Endodermal cell (in vitro differentiated cells): ENCODE measurements at places on chromosomes 3 and 15.

DNA sequence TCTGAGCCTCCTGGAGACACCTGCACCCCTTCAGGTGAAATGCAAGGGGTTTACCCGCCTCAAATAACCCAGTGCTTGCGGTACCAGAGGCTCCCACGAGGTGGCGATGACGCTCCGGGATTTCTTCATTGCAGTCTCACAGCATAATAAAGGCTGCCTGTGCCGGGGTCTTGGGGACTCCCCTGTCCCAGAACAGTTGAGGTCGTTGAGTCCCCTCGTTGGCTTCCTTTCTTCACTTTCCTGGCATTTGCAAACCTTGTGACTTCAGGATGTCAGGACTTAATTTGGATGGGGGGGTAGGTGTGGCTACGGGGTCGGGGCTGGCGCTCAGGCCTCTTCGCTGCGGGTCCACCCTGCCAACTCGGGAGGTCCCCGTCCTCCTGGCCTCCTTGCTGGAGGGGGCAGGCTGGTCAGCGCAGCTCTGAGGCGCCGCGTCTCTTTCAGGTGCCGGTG, 1.3 kb downstream of the GNAT1 start:
- DNase-seq = peak; percentile 97

DNA sequence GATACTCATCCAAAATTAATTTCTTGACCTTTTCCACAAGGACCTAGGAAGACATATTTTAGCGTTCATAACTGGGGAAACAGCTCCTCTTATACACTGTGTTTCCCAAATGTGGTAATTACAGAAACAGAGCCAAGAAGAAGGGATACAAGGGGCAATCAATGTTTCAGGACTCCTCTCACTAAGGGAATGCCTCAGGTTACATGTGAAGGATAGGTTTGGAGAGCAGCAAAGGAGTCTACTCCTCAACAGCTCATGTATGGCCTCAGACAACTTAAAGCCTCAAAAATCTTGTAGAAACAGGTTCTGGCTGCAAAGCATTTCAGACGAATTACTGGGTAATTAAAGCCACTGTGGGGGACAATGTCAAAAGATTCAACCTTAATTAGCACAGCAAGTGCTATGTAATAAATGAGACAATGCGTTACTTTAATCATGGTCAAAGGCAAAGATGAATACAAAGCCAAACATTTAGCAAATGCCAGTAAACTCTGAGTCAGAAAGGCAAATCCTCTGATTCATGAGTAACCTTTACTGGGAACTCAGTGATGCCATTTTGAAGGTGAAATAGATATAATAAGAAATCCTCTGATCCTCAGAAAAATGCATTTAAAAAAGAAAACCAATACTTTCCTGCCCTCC, 1111.2 kb downstream of the TUSC7 start:
- DNase-seq = no peak

GRCh38 chr3:97265237-97266005, 451.0 kb downstream of the EPHA6 start:
- DNase-seq = no peak

GRCh38 chr15:52737720-52738119, 52.4 kb downstream of the ONECUT1 start:
- no peak for DNase-seq

DNA sequence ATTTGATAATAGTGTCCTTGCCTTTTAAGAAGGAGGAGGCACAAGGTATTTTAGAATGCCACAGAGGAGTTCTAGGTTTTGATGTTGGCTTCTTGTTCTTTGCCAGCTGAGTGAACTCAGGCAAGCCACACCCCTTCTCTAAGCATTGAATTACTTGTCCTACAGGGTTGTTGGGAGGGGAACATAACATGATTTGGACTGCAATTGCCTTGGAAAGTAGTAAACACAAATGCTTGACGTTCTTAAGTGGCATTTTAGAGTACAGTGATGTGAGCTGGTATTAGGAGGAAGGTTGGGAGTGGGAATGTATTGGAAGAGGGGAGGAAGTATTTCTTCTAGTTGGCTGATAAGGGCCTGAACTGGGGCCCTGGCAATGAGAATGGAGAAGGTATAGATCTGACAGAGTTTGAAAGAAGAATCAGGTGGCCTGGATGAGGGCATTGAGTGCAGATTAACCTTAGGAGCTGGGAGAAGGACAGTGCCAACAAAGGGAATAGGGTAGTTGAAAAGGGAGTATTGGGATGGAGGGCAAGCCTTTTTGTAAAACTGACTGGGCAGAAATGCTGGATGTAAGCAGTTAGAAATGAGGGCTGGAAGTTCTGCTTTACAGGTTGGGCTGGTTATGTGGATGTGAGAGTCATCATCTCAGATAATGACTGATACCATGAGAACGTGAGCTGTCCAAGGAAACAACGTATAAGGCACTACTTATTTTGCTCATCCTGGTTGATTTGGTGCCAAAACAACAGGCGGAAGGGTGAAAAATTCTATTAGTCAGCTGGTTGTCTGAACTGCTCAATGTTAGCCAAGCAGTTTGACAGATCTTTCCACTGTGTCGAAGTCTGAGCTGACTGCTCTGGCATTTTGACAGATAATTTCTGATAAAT, 16.7 kb downstream of the KAT2B start:
- DNase-seq = no peak

DNA sequence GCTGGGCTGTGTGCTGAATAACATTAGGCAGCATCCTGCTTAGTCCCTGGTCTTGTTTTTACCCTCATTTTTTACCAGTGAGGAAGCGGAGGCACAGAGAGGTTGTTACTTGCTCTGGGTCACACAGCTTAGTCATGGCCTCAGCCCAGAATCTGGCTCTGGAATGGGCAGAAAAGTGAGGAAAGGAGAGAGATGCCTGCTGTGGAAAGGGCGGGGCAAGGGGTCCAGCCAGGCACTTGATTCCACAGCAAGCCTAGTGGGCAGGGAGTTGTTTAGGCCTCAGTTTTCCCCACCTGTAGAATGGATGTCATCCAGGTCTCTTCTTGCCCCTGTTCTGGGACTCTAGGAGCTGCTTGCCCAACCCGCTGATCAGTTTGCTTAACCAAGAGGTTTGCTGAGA, 35.9 kb downstream of the SLC6A6 start:
- DNase-seq = no peak

- peak; percentile 17 for DNase-seq
Measured at GRCh38 chr15:25171856-25172687, 217.3 kb downstream of the SNRPN start.

GRCh38 chr3:114456742-114457141, 162.9 kb downstream of the TIGIT start:
- no peak for DNase-seq

DNA sequence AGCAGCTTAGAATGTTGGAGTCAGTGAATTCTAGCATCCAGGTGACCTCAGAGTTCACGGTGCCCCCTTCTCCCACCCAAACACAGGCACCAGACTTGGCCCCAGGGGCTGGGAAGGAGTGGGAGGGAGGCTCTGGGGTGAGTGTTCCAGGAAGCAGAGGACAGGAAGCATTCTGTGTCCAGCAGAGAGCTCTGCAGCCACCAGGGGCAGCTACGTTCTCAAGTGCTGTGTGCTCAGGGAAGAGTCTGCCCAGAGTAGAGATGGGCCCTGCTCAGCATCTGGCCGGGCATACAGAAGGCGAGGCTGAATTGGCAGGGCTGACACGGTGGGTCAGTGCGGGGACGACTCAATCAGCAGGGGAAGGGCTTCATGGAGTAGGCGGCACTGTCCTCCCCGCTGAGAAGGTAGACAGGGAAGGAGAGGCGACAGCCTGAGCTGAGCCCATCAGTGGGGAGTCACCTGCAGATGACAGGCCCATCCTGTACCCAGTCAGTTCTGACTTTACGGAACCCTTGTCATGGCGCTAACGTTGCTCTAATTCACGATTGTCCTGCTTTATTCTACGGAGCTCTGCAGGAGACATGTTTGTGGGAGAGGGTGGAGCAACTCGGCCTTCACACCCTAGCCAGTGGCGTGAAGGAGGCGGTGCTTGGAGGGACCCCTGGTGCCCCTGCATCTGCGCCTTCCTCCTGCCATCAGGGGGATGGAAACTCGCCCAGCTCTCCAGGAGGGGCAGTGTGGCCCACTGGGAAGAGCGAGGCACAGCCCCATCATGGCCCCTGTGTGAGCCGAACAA, 82.2 kb downstream of the C3orf70 start:
- DNase-seq = peak; percentile 90

DNA sequence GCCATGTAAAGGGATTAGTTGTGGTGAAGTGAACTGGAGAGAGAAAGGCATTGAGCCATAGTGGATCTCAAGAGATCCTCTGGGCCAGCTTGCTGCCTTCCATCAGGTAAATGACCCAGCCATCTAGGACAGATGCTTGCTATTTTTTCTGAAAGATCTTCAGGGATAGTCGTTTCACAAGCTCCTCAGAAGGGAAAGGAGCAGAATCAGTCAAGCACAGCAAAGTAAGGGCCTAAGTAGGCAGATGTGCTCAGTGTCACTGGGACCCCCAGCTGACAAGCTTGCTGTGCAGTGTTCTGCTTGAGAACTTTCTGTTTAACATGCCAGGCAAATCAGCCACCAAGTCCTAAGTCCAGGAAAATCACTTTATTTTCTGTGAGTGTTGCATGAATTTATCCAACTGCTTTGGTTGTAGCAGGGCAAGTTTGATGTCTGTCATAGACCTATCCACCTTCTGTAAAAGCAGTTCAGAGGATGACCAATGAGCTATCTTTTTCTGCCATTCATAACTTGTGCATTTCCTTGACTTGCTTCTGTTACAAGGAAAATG, 319.8 kb downstream of the IL5RA start:
- no peak for DNase-seq

GRCh38 chr3:158991146-158991705, 189.4 kb downstream of the MFSD1 start:
- DNase-seq = peak; percentile 89

- no peak for DNase-seq
Measured at GRCh38 chr3:124094496-124094895, 102.6 kb upstream of the ROPN1 start.

DNA sequence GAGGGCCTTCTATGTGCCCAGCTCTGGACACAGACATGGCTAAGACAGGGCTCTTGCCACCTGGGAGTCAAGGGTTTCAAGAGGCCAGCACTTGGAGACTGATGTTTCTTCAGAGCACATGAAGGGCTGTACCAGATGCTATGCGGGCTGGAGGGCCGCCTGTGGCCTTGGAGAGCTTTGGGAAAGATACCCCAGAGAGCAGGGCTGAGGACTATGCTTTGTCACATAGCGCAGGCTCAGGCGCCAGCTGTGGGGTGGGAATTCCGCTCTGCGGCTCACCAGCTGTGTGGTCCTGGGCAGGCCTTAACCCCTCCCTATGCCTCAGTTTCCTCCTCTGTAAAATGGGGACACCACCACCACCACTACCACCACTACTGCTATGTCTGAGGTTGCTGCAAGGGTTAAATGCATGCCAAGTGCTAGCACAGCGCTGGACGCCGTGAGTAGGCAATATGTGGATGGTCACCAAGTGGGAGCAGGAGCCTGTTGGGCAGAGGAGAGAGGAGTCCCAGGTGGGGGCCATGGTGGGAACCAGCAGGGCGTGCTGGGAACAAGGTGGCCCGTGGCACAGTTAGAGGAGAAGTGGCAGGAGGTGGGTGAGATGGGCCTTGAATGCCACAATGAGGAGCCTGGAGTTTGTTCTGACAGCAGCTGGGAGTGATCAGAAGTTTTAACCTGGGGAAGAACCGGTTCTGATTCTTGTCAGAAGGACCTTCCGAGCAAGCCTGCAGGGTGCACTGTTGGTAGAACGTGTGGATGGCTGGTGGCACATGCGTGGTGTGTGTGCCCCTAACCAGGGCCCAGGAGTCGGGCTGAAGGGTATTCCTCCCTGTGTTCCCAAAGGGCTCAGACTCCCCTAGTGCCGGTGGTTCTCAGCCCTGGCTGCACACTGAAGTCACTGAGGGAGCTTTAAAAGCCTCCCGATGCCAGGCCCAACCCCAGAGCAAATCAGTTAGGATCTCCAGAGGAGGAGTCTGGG, 41.7 kb downstream of the FEM1B start:
- peak; percentile 21 for DNase-seq

DNA sequence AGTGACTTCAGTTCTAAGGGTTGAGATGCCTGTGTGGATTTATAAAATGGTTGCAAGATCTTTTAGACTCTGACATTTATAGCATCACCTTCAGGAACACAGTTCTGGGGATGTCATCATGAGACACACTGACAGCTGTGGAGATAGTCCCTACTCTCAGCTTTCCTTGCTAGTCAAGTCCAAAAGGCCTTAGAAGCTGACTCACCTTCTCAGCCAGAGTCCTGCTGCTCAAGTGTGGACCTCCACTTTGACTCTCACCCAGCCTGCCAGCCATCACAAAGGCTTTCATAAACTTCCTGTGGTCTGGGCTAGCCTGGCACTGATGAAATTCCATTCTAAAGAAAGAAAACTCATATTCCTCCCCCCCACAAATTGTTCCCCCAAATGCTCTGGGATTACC, 44.8 kb downstream of the TMEM39A start:
- no peak for DNase-seq

- DNase-seq = no peak
Measured at GRCh38 chr15:66757521-66757920, 55.5 kb downstream of the SMAD6 start.

DNA sequence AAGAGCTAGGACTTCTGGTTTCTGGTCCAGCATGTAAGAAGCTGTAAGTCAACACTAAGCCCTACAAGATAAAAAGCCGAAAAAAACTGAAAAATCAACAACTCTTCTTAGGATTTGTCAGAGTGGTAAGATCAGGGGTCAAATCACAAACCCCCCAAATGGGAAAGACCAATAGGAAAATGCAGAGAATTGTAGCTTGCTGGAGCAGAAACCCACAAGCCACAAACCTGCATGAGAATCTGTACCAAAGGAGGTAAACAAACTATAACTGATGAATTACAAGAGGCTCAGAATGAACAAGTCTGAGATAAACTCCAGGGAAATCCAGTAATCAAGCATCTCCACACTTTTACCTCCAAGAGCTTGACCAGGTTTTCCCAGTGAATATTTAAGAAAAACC, 36.0 kb downstream of the RFX7 start:
- no peak for DNase-seq

- no peak for DNase-seq
Measured at GRCh38 chr15:47908486-47908885, 191.2 kb downstream of the SEMA6D start.

DNA sequence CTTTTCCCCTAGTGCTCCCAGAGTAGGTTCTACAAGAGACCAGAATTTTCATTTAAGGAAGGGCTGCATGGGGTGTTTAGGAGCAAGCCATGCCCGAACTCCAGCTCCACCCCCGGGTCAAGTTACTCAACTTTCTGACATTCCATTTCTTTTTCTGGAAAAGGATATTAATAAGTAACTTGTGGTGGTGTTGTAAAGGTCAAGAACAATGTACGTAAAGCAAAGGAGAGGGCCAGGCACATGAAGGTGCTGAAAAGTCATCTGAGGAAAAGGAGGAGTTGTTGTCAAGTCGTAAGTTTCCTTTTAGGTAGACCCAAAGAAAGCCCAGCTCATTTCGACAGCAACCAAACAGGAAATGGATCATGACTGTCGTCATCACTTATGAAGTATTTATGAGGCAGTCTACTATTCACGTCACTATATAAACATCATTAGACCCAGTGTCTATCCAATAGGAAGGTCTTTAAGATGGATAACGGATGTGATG, 319.6 kb upstream of the IL12A start:
- DNase-seq = no peak

- no peak for DNase-seq
Measured at GRCh38 chr3:108946292-108947285, 7.1 kb downstream of the GUCA1C start.
